GM12865 (cell line): ENCODE measurements at places on chromosomes 6 and 20.

GRCh38 chr6:10373642-10374359 is 41.1 kb downstream of the TFAP2A start:
- no peak for DNase-seq

DNA sequence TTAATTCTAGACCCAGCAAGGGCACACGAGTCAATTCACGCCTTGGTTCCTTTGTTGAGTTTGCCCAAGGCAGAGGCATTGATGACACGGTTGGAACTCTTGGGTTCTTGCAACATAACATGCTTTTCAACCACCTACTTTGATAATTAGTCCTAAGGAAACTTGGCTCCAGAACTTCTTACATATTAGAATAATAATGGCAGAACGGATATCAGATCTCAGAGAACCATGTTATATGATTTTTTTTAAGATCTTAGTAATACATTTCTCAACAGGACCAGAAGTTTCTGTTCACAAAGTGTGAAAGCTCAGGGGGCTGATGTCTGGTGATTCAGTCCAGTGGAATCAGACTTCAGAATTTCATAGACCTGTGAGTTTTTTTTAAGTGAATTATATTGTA is 19.2 kb downstream of the SPTLC3 start:
- DNase-seq = no peak

GRCh38 chr20:40651151-40651550 is 37.9 kb downstream of the MAFB start:
- DNase-seq = no peak

- DNase-seq = no peak
These were observed 189.9 kb upstream of the GMDS start for GRCh38 chr6:2435323-2435722.

DNA sequence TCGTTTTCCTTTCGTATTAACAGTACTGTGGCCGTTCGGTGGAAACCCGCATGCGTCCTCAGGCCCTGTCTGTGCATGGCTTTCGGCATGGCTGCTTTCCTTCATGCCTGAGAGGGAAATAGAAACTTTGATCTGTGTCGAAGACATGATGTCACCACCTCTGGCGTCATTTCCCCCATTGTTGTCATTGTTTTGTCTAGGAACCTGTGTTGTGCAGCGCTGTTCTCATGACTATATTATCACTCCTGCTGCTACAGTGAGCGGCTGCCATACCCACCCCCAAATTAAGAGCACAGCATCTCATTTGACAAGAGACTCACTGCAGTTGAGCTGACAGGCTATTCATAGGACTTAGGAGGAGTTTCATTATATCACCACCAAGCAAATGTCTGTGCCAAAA is 172.3 kb downstream of the TMEM242 start:
- DNase-seq = no peak

DNA sequence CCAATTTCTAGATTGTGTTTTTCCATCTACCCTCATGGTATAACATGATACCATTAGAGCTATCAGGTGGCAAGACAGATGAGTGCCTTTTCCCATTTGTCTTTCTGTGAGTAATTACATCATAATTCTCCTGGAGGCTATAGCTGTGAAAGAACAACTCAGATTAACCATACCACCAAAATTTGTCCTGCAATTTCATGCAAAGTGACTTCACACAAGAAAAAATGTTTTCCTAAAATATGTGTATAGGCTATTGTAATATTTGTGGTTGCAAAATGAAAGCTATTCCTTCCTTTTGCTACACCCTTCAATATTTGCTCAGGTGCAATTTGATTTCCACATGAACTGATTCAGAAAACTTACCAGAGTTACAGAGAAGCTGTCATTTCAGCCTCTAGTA is 547.7 kb upstream of the ID4 start:
- DNase-seq = no peak

DNA sequence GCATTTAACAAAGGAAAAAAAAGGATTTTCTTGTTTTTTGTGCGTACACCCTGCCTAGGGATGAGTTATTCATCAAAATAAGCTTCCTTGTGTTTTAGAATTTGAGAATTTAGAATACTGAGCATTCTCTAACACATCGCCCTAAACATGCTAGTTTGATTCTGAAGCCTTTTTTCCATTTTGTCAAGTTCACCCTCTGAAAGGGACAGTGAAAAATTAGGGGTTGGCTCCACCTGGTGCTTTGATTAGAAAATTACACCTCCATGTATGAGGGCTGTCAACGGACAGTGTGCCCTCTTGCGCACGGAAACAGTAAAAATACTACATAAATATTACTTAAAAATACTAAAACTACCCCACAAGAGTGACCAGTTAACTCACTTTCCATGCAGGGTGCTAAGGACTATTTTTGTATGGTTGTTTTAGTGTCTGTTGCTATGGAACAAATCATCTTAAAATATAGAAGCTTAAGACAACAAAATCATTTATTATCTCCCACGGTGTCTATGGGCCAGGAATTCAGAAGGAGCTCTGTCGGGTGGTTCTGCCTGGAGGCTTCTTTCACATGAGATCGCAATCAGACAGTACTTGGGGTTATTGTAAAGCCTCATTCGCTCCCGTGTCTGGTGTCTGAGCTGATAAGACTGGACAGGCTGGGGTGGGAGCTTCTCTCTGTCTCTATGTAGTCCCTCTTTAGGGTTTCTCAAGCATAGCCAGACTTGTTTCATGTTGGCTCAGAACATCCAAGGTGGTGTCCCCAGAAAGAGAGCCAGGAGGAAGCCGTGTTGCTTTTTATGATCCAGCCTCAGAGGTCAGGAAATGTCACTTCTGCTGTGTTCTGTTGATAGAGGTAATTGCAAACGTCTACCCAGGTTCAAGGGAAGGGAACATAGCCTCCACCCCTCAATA is 41.1 kb upstream of the TMEM170B start:
- DNase-seq = peak; percentile 92

- DNase-seq = peak; percentile 49
These were observed 52.8 kb downstream of the MYB start for GRCh38 chr6:135233686-135234491.

GRCh38 chr6:91486200-91486599 is 899.3 kb upstream of the MAP3K7 start:
- DNase-seq = no peak
